Stimulated activated CD8-positive, alpha-beta memory T cell treated with anti-CD3 and anti-CD28 coated beads, Interleukin-7, amount 100 ng/mL, for 1 hour (primary cell): ENCODE measurements at places on chromosomes 2 and 18.

- no peak for DNase-seq
Measured at GRCh38 chr2:83595121-83595690, 863.9 kb downstream of the SUCLG1 start.

DNA sequence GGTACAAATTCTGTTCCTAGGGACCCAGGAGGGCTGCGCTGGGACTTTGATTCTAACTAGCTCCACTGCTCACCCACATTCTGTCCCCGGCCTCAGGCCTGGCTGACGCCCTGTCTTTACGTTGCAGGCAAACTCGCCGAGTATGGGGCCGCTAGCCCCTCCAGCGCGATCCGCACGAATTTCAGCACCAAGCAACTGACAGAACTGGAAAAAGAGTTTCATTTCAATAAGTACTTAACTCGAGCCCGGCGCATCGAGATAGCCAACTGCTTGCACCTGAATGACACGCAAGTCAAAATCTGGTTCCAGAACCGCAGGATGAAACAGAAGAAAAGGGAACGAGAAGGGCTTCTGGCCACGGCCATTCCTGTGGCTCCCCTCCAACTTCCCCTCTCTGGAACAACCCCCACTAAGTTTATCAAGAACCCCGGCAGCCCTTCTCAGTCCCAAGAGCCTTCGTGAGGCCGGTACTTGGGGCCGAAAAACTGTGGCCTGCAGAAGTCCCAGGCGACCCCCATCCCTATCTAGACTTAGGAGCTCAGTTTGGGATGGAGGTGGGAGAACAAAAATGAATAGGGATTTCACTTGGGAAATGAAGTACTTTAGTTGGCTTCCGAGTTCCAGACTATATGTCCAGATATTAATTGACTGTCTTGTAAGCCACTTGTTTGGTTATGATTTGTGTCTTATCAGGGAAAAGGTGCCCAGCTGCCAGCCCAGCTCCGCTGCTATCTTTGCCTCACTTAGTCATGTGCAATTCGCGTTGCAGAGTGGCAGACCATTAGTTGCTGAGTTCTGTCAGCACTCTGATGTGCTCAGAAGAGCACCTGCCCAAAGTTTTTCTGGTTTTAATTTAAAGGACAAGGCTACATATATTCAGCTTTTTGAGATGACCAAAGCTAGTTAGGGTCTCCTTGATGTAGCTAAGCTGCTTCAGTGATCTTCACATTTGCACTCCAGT lies 1.5 kb downstream of the HOXD1 start:
- DNase-seq: no peak

DNA sequence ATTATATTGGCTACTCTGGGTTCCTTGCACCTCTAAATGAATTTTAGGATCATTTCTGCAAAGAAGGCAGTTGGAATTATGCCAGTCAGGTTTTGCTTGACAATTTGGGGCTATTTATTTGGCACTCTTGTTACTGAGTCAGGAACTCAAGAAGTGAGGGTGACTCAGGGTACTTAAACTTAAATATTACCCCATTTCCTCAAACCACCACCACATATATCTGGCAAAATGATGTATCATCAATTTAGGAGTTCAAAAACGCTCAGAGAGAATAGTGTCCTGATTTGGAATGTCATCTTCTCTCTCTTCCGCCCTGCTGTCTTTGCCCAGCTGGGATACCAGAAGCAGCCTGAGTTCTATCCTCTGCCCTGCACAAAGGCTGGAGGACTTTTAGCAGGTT lies 2.4 kb upstream of the THNSL2 start:
- no peak for DNase-seq

DNA sequence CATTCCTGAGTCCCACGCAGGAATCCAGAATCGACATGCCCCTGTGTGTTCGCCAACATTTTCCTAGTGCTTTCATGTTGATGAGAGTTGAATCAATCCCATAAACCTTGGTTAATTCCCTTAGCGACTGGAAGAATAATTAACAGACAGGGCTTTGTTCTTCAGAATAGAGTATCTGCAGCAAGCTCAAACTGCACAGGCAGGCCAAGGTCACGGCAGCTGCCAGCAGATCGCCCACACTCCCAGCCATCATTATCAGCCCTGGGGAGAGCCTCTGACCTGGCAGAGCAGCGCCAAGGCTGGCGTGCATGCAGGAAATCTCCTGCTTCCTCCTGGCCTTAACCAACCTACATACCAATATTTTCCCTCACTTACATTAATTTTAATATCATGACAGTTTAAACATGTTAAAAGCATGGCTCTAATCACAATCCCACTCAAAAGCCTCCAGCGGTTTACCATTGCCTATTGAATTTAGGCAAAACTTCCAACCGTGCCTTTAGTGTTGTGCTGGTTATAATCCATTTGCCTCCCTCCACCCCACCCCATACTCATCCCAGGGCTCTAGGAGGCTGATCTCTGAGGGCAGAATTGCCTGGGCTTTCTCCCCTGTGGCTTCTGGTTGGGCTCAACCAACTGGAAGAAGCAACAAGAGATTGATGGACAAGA lies 46.8 kb upstream of the NCK2 start:
- DNase-seq: no peak

DNA sequence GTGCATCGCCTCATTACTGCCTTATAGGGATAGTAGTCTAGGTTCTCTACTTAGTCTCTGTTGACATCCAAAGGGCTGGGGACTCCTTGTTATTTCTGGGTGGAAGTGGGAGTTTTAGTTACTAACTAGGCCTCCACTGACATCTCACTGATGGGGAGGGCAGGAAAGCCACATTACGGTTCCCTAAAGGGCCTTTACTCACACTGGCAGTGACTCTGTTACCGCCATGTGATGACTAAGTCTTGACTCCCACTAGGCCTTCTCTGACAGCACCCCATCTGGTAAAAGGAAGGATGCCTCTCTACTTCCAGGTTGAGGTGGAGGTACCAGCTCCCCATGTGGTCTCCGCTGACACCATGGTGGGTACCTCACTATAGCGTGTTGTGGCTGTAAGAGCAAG lies 14.0 kb upstream of the BCL2L11 start:
- no peak for DNase-seq

- no peak for DNase-seq
Measured at GRCh38 chr2:218236829-218237228, 19.8 kb downstream of the ARPC2 start.

GRCh38 chr18:24514439-24514838 lies 54.0 kb downstream of the HRH4 start:
- no peak for DNase-seq

- peak; percentile 65 for DNase-seq
Measured at GRCh38 chr18:8696749-8697211, 8.6 kb upstream of the MTCL1 start.

DNA sequence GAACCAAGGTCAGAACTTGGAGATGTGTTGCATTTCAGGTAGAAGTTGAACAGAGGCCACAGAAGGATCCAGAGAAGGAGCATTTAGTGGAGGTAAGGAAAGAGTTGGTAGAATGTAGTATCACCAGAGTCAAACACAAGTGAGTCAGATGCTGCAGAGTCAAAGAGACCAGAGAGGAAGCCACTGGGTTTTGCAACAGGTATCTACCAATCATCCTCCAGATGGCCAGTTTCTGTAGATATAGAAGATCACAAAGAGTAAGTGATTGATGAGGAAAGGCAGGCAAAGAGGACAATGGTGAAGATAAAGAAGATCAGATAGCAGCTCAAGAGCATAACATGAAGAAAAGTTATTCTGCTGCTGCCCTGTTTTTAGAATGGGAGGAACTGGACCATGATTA lies 75.9 kb downstream of the GTF3C3 start:
- no peak for DNase-seq

DNA sequence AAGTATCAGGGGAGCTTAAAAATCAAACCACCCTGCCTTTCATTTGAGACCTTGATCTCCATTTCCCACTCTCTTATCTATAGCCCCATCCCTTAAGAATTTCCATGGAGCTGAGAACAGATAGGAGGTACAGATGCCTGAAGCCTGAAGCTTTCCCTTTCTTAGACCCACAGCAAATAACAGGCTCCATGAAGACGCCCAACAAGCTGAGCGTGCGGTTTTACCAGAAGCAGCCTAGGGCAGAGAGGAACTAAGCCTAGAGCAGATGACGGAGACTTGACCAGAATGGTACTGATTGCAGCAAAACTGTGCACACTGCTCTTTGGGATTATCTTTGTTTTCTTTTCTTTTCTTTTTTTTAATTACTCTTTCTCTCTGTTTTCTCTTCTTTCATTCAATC lies 1.7 kb upstream of the ERBB4 start:
- DNase-seq: no peak

DNA sequence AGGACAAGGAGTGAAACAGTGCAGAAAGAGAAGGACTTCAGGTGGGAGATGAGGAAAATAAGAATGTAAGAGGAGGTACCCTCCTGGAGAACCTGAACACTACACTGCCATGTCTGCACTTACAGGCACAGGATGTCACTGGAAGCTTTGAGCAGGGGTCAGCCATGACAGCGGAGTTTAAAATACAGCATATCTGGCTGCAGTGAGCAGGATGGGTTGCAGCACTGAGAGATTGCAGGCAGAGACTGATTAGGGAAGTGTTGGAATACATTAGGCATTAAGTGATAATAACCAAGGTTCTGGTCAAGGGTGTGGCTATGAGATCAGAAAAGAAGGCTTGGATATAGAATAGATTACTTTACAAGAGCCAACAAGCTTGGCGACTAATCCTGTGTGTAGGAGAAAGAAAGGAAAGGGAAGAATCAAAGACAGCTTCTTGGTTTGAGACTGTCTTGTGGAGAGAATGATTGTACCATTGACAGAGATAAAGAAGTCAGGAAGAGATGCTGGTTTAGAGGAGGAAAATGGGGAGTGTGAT lies 171.1 kb upstream of the RBMS1 start:
- no peak for DNase-seq

DNA sequence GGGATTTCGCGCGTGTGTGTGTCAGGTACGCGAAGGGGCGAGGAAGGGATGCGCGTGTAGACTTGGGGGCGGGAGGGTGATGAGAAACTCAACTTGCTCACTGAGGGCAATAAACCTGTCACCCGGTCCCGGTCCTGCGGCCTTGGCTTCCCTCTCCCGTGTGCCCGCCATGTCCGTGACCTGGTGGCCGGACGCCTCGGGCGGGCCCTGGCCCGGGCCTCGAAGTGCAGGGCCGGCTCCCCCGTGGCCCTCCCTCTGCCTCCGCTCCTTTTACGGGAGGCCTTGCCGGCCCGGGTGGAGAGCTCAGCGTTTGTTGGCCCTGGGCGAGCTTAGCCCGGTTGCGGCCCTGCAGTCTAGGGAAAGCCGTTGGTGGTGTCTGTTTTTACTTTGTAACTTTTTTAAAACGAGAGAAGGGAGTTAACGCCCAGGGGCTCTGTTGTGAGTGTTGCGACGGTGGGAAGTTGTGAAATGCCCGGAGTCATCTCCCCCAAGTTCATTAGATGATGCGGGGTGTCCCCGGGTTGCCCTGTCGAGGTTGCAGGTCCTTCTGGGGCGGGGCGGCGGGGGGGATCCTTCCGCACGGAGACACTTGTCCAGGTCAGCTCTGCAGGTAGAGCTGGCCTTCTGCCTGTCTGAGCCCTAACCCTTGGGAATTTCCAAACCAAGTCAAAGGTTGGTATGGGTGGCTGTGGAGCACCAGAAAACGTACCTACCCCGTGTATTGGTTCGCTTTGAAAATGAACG lies 883 bp downstream of the SMCHD1 start:
- no peak for DNase-seq

DNA sequence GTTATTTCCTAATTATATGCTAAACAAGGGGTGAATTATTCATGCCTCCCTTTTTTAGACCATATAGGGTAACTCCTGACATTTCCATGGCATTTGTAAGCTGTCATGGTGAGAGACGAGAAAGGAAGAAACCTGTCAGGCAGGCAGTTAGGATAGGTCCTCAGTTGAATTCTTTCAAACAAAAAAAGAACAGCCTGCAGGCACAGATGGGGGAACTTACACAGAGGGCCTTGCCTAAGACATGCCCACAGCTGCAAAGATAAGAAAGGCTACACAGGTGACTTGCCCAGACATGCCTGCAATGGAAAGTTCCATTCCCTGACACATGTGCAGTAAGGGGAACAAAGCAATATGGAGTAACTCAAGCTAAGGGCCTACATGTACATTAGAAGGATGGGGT lies 128.1 kb downstream of the TMEM163 start:
- DNase-seq: no peak

DNA sequence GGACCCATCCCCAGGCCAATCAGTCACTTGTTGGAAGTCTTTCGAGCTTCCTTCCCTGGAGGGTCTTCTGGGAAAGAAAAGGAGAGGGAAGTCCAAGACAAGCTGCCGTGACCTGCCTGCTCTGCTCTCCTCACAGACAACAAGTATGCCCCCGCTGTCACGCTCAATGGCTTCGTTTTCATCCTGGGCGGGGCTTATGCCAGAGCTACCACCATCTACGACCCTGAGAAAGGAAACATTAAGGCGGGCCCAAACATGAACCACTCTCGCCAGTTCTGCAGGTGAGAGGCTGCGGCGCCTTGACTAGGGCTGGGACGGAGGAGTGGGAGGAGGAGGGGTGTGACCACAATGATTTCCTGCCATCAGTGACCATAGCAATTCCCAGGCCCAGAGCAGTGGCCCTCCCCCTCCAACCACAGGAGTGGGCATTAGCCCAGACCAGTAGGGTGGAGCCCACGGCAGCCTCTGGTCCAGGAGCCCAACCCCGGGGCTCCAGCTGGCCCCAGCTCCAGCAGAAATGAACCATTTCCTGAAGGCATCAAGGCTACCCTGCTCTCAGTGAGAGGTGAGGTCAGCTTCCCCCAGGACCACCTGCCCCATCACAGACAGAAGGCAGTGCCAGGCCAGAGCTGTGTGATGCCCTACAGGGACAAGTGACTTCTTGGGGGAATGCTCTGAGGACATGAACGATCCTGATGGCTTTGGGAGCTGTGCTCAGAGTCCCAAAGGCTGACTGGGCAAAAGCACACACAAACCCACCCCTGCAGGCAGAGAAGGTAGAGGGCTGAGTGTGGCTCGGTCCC lies 223.1 kb downstream of the ATAD2B start:
- DNase-seq: no peak

GRCh38 chr2:71816815-71817214 lies 330.8 kb downstream of the CYP26B1 start:
- no peak for DNase-seq

DNA sequence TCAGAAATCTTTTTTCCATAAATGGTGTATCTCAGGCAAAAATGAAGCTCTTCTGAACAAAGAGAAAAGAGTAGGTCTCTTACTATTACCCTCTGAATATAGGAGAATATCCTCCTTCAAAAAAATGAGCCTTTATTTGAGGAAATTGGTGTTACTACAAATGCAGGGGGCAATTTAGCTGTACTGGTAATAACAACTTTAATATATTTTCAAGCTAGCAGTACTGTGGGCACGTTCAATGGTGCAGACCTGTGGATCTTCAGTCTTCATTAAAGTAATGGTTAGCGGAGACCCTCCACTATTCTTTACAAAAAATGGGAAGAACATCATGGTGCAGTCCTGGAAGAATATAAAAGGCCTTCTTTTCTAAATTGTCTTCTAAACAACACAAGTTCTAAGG lies 661.3 kb downstream of the TMEM182 start:
- DNase-seq: no peak

GRCh38 chr2:194822097-194822496 lies 834.9 kb upstream of the SLC39A10 start:
- DNase-seq: no peak
